Activated naive CD4-positive, alpha-beta T cell treated with Interleukin-2 at 50 U/mL for 16 hours (primary cell): ENCODE measurements at places on chromosomes 1 and 21.

GRCh38 chr1:218845589-218845988 is 328.1 kb upstream of the LYPLAL1 start:
- no peak for DNase-seq

DNA sequence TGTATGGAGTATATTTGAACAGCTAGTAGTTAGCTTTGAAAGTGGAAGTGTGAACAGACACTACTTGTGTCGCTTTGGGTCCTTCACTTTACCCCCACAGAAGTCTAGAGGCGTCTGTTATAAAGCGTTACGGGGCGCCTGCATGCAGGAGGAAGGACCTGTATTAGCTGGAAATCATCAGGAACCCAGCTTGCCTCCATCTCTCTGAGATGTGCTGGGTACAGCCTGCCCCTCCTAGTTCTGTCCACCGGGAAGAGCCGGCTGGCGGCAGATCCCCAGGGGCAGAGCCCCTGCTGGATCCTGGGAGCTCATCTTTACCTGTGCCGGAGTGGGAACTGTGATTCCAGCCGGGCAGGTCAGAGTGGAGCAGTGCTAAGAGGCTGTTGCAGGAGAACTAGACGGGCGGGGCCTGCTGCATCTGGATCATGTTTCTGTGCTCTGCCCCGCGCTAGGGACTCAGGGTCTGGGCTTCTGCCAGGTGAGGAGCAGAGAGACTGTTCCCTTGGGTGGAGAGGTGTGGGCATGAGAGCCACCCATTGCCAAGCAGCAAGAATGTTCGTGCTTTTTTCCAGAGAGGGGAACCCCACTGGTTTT is 22.3 kb upstream of the SPSB1 start:
- DNase-seq: no peak

DNA sequence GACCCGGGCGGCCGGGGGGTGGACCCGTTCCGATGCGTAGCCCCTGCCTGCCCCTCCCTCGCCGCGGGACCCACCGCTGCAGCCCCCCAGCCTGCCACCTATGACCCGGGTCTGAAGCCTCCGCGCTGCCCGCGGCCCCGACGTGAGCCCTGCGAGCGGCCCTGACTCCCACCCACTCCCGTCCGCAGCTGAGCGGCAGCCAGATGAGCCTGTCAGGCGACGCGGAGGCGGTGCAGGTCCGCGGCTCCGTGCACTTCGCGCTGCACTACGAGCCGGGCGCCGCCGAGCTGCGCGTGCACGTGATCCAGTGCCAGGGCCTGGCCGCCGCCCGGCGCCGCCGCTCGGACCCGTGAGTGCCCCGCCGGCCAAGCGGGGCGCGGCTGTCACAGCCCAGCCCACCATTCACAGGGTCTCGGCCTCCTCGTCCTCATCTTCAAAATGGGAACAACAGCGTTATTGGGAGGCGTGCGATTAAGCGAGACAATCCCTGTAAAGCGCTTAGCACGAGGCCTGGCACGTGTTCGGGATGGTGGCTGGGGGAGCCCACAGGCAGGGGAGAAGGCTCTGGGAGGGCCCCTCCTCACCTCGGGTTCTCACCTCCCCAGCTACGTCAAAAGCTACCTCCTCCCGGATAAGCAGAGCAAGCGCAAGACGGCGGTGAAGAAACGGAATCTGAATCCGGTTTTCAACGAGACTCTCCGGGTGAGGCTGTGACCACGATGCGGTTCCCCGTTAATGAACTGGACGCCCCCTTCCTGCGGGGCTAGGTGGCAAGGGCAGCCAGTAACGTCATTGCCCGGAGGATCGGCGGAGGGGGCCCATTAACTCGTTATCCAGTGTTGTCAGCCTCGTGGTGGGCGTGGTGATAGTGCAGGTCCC is 8.2 kb downstream of the SYTL1 start:
- no peak for DNase-seq

- DNase-seq: no peak
These were observed 90.2 kb downstream of the ESRRG start for GRCh38 chr1:216632980-216633379.

- DNase-seq: no peak
These were observed 674 bp downstream of the CEP350 start for GRCh38 chr1:179955287-179955680.

DNA sequence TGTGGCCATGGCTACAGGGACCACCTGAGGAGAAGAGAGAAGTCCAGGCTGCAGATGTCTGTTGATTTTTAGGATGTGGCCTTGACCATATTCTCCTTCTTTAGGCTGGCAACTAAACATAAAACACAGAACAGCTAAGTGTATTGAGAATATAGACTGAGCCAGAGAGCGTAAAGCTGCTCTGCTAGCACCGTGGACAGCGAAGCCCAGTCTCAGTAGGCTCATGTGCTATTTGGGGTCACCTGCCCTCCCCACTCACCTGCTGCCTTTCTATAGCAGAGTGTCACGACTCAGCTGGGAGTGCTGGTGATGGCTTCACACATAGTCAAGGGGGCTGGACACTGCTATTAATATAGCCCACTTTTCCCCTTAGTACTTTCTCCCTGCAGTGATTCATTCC is 278.5 kb downstream of the KCNH1 start:
- DNase-seq: no peak

GRCh38 chr1:156430866-156431265 is 61.9 kb downstream of the RHBG start:
- DNase-seq: no peak
